Testis (tissue), 5 donors: ENCODE measurements at places on chromosomes 11 and 22.

GRCh38 chr11:107770551-107770951 lies 58.7 kb upstream of the SLN start:
- no peak for DNase-seq

DNA sequence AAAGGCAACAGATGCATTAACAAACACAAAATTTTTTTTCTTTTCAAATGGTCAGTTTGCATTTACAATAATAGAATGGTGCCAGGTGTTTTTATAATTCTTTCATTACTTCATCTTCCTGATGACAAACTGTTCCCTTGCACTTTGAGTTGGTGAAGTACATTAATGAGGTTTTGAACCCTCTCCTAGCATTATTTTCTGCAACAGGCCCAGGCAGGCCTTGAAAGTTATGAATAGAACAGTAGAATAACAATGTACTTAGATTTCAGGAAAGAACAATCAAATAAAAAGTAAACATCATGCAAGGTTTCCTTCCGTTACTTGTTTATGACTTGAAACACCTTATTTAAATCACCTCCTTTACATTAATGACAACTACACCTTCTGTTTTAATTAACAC lies 9.6 kb downstream of the BTG4 start:
- no peak for DNase-seq

- no peak for DNase-seq
Measured at GRCh38 chr11:19957294-19957943, 202.9 kb downstream of the DBX1 start.

DNA sequence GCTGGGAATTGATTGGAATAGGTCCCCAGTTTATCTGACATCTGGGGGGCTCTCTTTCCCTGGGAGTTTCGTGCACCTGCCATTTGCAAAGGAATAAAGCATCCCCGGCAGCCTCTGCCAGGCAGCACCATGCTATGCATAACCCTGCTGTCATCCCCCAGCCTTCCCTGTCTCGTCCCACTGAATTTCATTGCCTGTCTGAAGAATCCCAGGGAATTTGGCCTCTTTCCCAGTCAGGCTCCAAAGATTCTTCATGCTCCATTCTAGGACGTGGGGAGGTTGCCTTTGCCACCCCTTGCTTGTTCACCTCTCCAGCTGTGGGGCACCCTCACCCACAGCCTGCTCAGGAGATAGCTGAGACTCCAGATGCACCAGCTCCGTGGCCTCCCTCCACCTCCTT lies 195.1 kb upstream of the TBCEL start:
- no peak for DNase-seq

GRCh38 chr22:48937032-48937639 lies 890.5 kb downstream of the BRD1 start:
- DNase-seq = peak; percentile 4
